ENCODE measurements at places on chromosomes 16 and 17. TPM values are rescaled to one million over a fixed set of nuclear protein-coding genes. Genes with fewer than 3 reads are reported as not detected.

DNA sequence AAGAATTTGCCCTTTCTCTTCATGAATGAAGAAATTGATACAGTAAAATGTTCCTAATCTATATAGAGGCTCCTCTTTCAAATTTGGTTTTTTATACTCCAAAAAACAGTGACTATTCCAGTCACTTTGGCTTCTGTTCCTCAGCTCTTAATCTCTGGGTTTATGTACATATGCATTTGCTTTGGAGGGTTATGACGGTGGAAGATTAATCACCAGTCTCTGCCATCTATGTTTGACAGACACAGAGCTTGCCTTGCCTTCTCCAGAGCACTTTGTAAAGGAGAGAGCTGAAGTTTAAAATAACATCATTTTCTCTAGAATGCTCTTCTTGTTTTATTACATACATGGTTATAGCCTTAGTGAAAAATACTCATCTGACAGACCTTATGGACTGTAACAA lies 99.3 kb downstream of the NLK start:
- no peak overlapping the region for H3K4me3 ChIP-seq
- H3K36me3 ChIP-seq = peaks cover 13% of the 10 kb centered on the region
- DNase-seq = no peak
- no peaks in the 10 kb centered on the region for H3K4me1 ChIP-seq
- no peak overlapping the region for H3K27ac ChIP-seq

GRCh38 chr16:66928702-66929388 lies 3.5 kb upstream of the RRAD start:
- no peaks in the 10 kb centered on the region for H3K36me3 ChIP-seq
- peak; percentile 71 for DNase-seq
- no peak overlapping the region for H3K4me3 ChIP-seq
- H3K27me3 ChIP-seq = peaks cover 5% of the 10 kb centered on the region

DNA sequence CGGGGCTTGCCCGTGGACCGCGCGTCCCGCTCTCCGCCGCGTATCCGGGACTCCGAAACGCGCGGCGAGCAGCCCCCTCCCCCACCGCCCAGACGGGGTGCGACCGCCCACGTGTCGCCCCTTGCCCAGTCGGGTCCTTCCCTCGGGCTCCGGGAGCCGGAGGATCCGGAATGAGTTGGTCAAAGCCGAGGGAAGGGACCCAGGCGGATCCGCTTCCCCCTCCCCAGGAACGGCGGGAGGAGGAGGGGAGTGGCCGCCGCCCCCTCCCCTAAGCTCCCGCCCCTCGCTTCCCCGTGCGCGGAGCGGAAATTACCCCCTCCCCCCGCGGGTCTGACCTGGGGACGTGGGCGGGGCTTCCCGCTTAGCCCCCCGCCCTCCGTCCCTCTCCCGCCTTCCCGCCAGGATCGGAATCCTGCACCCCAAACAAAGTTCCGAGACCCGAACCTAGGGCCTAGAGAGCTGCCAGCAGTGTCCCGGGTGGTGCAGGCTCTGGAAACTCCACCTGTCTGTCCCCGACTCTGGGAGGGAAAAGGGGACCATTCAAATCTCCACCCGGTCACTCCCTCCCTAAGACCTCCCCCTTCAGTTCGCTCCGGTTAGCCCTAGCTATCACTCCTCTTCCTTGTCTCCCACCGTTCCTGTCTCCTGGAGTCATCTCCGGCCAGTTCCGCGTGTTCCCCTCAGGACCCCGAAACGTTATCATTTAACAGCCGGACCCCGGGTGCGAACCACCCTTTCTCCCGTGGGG lies 1.0 kb upstream of the IGF2BP1 start:
- DNase-seq = peak; percentile 88
- peak overlapping the region; percentile 94 for H3K27ac ChIP-seq
- H3K4me3 ChIP-seq = peak overlapping the region; percentile 92

The ASIC2 gene
- not detected for total RNA-seq

- H3K27me3 ChIP-seq = peaks cover 3% of the 10 kb centered on the region
- H3K27ac ChIP-seq = no peak overlapping the region
- H3K4me3 ChIP-seq = no peak overlapping the region
- H3K36me3 ChIP-seq = no peaks in the 10 kb centered on the region
- no peak for DNase-seq
These were observed 14.5 kb upstream of the KRT222 start for GRCh38 chr17:40679523-40679907.

The PDILT gene
- total RNA-seq = not detected

- H3K36me3 ChIP-seq = no peaks in the 10 kb centered on the region
- no peak for DNase-seq
- no peak overlapping the region for H3K27ac ChIP-seq
These were observed 69.2 kb downstream of the PRKCB start for GRCh38 chr16:23905027-23905426.

The LLGL2 gene
- total RNA-seq = not detected

GRCh38 chr16:4535627-4536108 lies 2.9 kb downstream of the CDIP1 start:
- H3K4me1 ChIP-seq = no peaks in the 10 kb centered on the region
- H3K27ac ChIP-seq = no peak overlapping the region
- DNase-seq = no peak
- H3K27me3 ChIP-seq = no peaks in the 10 kb centered on the region
- H3K4me3 ChIP-seq = no peak overlapping the region
- H3K36me3 ChIP-seq = peaks cover 2% of the 10 kb centered on the region

- H3K36me3 ChIP-seq = no peaks in the 10 kb centered on the region
- peaks cover 16% of the 10 kb centered on the region for H3K4me1 ChIP-seq
- H3K27me3 ChIP-seq = no peaks in the 10 kb centered on the region
These were observed 288.6 kb upstream of the ELAC2 start for GRCh38 chr17:13306310-13306962.

GRCh38 chr16:74100395-74101326 lies 196.0 kb upstream of the PSMD7 start:
- DNase-seq = no peak
- H3K27ac ChIP-seq = no peak overlapping the region
- H3K27me3 ChIP-seq = no peaks in the 10 kb centered on the region
- H3K36me3 ChIP-seq = no peaks in the 10 kb centered on the region
- no peaks in the 10 kb centered on the region for H3K4me1 ChIP-seq
- no peak overlapping the region for H3K4me3 ChIP-seq

GRCh38 chr17:21505819-21506815 lies 130.0 kb downstream of the KCNJ12 start:
- no peak overlapping the region for H3K27ac ChIP-seq
- H3K36me3 ChIP-seq = no peaks in the 10 kb centered on the region
- no peaks in the 10 kb centered on the region for H3K4me1 ChIP-seq
- DNase-seq = no peak

The MMP2 gene
- 142 TPM for total RNA-seq

The BCAR1 gene
- total RNA-seq = 21.7 TPM

GRCh38 chr16:85697431-85697830 lies 8.7 kb upstream of the GINS2 start:
- peaks cover 14% of the 10 kb centered on the region for H3K4me1 ChIP-seq
- peak overlapping the region; percentile 73 for H3K27ac ChIP-seq
- H3K36me3 ChIP-seq = no peaks in the 10 kb centered on the region
- DNase-seq = peak; percentile 74

The CD300H gene
- not detected for total RNA-seq

GRCh38 chr17:19303367-19303776 lies 59.2 kb downstream of the B9D1 start:
- peak overlapping the region; percentile 27 for H3K27ac ChIP-seq
- no peaks in the 10 kb centered on the region for H3K36me3 ChIP-seq
- peaks cover 34% of the 10 kb centered on the region for H3K4me1 ChIP-seq
- no peak for DNase-seq
- H3K4me3 ChIP-seq = no peak overlapping the region
- no peaks in the 10 kb centered on the region for H3K27me3 ChIP-seq

DNA sequence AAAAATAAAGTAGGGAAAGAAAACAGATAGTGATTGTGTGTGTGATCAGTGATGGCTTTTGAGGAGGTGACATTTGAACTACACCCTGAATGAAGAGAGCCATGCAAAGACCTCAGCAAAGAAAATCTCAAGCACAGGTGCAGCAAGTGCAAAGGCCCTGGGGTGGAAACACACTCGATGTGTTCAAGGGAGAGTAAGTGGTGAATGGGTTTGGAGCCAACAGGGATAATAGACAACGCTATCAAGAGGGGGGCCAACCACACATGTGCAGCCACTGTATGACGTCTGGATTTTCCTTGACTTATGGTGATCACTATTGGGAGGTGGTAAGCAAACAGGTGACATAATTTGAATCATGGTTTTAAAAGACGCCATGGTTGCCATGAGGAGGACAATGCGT lies 564.2 kb downstream of the WWOX start:
- H3K27me3 ChIP-seq = no peaks in the 10 kb centered on the region
- no peaks in the 10 kb centered on the region for H3K4me1 ChIP-seq
- no peaks in the 10 kb centered on the region for H3K36me3 ChIP-seq
- no peak overlapping the region for H3K27ac ChIP-seq
- no peak overlapping the region for H3K4me3 ChIP-seq
- no peak for DNase-seq

The CCL18 gene
- total RNA-seq = not detected

DNA sequence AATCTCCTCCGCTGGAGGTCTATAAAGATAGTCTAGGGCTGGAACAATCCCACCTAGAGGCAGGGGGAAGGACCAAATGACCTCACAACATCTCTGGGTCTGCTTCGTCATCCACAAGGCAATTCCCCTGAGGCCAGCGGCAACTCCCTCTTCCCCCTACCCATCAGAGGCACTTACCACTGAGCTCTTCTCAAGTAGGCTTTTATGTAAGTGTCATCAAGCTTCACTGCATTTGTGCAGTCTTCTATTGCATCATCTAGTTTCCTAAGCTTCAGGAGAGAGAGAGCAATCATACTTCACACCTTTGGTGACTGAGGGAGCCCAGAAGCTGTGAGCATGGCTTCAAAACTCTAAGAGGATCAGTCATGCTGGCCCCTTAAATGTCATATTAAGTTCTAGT lies 21.0 kb downstream of the CNP start:
- H3K36me3 ChIP-seq = peaks cover 81% of the 10 kb centered on the region
- H3K4me3 ChIP-seq = no peak overlapping the region
- H3K27me3 ChIP-seq = no peaks in the 10 kb centered on the region
- H3K27ac ChIP-seq = no peak overlapping the region

DNA sequence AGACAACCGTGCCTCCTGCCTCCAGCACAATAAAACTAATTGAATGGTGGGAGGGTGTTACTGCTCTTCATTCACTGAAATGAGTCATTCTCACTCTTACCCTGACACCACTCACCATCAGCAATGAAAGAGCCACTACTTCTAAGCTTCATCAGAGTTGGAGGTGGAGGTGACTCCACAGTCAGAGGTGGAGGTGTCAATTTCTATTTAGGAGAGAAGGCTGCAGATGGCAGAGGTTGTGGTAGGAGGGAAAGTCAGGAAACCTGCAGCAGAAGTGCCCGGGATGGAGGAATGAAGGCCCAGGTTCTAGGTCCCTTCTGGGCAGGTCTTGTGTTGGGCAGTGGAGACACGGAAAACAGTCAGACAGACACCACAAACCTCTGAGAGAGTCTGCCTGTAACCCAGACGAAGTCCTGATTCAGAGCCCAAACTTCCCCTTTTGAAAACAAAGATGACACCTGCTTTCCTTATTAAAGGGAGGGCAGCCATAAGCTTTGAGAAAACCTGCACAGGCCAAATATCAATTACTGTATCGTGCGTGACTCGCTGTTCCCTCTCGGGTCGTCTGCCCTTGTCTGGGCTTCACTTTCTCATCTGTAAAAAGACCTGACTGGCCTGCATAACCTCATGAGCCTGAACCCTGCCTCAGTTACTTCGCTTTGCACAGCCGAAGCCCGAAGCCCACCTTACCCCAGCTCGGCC lies 668 bp downstream of the ATPAF2 start:
- H3K4me3 ChIP-seq = peak overlapping the region; percentile 74
- peak overlapping the region; percentile 20 for H3K27ac ChIP-seq
- H3K27me3 ChIP-seq = no peaks in the 10 kb centered on the region
- H3K4me1 ChIP-seq = peaks cover 15% of the 10 kb centered on the region
- DNase-seq = no peak
- H3K36me3 ChIP-seq = no peaks in the 10 kb centered on the region

DNA sequence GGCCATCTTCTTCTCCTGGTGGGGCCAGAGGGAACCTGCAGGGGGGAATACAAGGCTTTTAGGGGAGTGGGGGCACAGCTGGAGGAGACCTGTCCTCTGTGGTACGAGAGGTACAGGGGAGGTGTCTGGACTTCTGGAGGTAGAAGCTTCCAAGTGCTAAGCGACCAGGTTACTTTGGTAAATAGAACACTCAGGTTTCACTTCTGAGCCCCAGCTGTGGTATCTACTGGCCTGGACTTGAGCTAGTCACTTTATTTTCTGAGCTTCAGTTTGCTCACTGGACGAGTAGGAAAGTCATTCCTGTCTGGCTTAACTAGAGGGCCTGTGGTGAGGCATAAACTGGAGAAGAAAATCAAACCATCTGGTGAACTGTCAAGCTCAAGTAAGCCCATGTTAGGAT lies at the start of gene HEATR9:
Gene HEATR9, minus strand, starts transcription at position 155 of the 400 bp plus-strand sequence. Its CDS starts 149 bp downstream, at position 6.
- H3K4me1 ChIP-seq = no peaks in the 10 kb centered on the region
- H3K27me3 ChIP-seq = no peaks in the 10 kb centered on the region
- no peak within 1 kb of the TSS for H3K27ac ChIP-seq
- H3K4me3 ChIP-seq = no peak within 1 kb of the TSS

The ADAM11 gene
- total RNA-seq = 0.73 TPM

- H3K4me1 ChIP-seq = peaks cover 12% of the 10 kb centered on the region
- DNase-seq = no peak
- no peak overlapping the region for H3K4me3 ChIP-seq
- no peak overlapping the region for H3K27ac ChIP-seq
- peaks cover 13% of the 10 kb centered on the region for H3K36me3 ChIP-seq
These were observed 2.1 kb upstream of the CEP295NL start for GRCh38 chr17:78905116-78905515.

DNA sequence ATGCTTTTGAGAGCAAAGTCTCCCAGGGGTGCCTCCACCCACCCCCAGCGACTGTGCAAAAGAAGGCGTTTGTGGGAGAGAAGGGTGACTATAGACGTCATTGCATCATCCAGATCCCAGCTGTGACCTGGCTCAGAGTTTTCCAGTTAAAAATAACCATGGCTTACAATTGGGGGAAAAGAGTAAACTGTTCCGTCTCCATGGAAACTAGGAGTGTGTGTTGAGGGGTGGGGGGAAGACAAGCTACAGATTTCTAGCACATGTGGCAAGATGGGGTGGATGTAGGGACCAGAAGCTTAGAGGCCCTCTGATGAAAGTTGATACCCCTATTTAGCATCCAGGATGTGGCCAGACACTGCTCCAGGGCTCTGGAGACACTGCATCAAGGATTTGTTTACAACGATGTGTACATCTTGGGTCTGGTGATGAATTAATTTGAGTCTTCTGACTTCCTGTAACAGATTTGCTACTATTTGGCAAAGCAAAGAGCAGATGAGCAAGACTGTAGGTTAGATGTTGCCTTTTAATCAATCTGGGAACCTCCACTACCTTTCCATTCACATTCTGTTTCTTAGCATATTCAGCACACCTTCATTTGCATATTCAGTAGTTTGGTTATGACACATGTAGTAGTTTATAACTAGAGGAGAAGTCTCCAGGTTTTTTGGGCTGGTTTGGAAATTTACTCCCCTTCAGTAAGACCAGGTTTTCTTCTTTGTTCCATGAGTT lies 6.2 kb upstream of the DUSP14 start:
- H3K4me1 ChIP-seq = peaks cover 17% of the 10 kb centered on the region
- H3K27ac ChIP-seq = peak overlapping the region; percentile 9
- DNase-seq = peak; percentile 85
- H3K4me3 ChIP-seq = no peak overlapping the region

The TBC1D3K gene
- total RNA-seq = not detected

- 0 out of 2 replicates have a peak, but pooled peaks cover 3% of the 10 kb centered on the region for H3K36me3 ChIP-seq
- H3K27ac ChIP-seq = no peak overlapping the region
- no peak overlapping the region for H3K4me3 ChIP-seq
- H3K4me1 ChIP-seq = peaks cover 16% of the 10 kb centered on the region
These were observed 83.3 kb downstream of the TBC1D16 start for GRCh38 chr17:79952265-79952877.

The CASKIN1 gene
- total RNA-seq = 0.24 TPM

- no peaks in the 10 kb centered on the region for H3K27me3 ChIP-seq
- peaks cover 19% of the 10 kb centered on the region for H3K4me1 ChIP-seq
- H3K27ac ChIP-seq = no peak overlapping the region
- peak; percentile 58 for DNase-seq
These were observed 44.7 kb downstream of the CRISPLD2 start for GRCh38 chr16:84864326-84864955.

The CSH1 gene
- total RNA-seq = not detected
